KBM-7 (cell line): ENCODE measurements at places on chromosomes 6 and 20.

GRCh38 chr6:4139272-4139671, 3.9 kb upstream of the ECI2 start:
- no peak for DNase-seq

GRCh38 chr6:81739230-81740195, 13.0 kb downstream of the TENT5A start:
- DNase-seq: no peak

DNA sequence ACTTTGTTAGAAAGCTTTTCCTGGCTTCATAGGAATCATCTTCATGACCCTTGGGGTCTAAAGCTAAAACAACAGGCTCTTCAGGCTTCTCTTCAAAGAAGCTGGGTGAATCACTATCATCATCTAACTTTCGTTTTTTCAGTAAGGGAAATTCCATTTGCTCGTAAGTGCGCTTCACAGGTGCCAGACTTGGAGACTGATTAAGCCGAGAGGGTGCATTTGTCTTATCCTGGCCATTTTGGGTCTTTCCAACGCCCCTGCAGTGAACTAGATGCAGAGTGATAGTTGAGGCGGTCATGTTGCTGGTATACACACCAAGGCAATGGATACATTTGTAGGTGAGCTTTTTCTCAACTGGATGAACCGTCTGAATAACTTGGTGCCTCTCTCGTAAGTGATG, 38.8 kb downstream of the ADNP start:
- no peak for DNase-seq

GRCh38 chr6:41298785-41299502, 12.5 kb upstream of the TREM1 start:
- DNase-seq: no peak

DNA sequence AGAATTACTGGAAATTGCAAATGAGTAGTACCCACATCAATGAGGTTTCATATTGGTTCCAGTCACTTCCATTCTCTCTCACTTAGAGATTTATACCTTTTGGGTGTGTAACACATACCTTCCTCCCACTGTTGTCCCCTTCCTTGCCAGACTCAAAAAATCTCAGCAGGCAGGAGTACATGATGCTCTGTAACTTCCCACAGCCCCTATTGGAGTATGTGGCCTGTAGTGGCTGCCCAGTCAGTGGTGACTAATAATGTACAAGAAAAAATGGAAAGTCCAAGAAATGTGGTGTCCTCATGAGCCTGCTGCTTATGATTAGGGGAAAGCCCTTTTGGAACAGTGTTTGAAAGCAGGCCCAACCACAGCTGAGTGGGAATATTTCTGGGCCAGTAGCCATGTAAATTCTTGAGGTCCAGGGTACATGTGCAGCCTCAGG, 312.0 kb downstream of the ZFAND3 start:
- no peak for DNase-seq
